ENCODE measurements at places on chromosomes 3 and 15.

GRCh38 chr3:171781711-171782127, 28.6 kb downstream of the PLD1 start:
- no peak for DNase-seq

DNA sequence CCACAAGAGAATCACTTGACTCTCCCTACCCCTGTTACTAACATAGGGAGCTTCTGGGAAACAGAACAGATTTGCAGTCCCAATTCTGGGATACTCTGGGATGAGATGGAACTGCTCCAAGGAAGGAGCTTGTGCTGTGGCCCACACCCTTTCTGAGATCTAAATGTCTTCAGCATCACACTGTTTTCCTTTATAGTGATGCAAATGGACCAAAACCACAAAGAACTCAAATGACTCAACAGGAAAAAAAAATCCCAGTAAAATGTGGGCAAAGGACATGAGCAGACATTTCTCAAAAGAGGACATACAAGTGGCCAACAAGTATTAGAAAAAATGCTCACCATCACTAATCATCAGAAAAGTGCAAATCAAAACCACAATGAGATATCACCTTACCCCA, 155.6 kb downstream of the NECTIN3 start:
- DNase-seq: no peak

GRCh38 chr3:133881492-133881891, 14.2 kb downstream of the RAB6B start:
- DNase-seq: no peak

- DNase-seq: no peak
Observed at GRCh38 chr3:177182352-177182751, 14.9 kb downstream of the TBL1XR1 start.

All from NCI-H1436 (cell line).